ENCODE measurements at places on chromosomes 3 and 15.

- DNase-seq, result no peak
These were observed 28.6 kb downstream of the KCNAB1 start for GRCh38 chr3:156148946-156149381.

- no peak for DNase-seq
These were observed 255.6 kb downstream of the ZNF621 start for GRCh38 chr3:40780291-40780924.

- no peak for DNase-seq
These were observed 78.9 kb upstream of the TTC14 start for GRCh38 chr3:180523040-180523439.

DNA sequence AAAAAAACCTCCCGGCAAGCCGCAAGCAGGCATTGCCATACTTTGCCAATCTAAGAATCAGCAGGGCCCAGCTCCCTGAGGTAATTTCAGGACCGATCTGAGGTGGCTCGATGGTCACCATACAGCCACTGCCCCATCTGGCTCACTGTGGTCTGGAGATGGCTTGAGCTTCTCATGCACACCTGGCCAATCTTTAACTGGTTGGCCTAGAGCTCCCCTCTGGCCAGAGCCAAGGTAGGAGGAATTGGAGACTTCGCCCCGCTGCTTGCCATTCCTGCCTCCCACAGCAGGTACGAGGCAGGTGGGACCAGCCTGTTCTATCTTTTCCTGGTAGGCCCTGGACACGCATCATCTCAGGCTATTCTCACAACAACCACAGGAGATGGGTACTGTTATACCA is 10.1 kb downstream of the CYP1A2 start:
- DNase-seq, result no peak

- no peak for DNase-seq
These were observed 129.5 kb downstream of the TFDP2 start for GRCh38 chr3:142019794-142020320.

GRCh38 chr3:86914670-86915069 is 76.3 kb downstream of the VGLL3 start:
- no peak for DNase-seq

DNA sequence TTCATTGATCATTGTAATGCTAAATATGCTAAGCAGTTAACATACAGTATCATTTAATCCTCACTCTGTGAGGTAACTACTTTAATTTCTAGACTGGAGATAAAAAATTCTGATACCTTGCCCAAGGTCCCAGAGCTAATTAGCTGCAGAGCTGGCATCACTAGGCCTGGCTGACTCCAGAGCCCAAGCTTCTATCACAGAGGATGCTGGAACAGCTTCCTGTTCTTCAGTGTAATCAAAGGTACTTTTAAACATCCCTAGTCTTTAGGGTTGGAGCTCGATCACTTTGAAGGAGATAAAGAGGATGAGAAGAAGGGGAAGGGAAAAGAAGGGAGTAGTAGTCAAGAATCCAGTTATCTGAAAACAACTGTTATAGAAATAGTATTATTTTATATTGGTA is 37.1 kb upstream of the BOC start:
- no peak for DNase-seq

DNA sequence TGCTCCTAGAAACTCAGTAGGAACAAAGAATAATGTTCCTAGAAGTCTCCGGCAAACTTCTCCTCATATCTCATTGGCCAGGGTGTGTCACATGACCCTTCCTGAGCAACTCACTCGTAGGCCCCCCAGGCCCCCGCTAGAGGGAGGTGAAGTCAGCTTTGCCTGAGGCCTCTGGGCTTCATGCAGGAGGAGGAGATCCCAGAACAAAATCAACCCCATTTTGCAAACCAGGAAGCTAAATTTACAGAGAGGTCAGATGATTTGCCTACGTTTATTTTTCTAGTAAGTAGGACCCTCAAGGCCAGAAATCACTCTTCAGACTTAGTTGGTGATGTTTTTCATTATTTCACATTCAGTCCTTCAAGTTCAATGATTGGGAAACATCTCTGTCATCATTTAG is 99.1 kb downstream of the SSR3 start:
- no peak for DNase-seq

DNA sequence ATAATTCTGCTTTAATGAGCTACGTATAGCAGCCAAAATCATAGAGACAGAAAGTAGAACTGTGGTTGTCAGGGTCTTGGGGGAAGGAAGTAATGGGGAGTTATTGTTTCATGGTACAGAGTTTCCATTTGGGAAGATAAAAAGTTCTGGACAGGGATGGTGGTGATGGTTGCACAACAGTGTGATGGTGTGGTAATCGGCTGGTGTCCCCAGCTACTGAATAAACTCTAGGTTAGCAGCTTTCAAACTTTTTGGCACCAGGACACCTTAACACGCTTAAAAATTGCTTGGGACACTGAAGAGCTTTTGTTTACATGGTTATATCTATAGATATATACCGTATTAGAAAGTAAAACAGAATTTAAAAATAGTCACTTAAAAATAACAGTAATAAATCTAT is 166.0 kb downstream of the NEK11 start:
- no peak for DNase-seq

DNA sequence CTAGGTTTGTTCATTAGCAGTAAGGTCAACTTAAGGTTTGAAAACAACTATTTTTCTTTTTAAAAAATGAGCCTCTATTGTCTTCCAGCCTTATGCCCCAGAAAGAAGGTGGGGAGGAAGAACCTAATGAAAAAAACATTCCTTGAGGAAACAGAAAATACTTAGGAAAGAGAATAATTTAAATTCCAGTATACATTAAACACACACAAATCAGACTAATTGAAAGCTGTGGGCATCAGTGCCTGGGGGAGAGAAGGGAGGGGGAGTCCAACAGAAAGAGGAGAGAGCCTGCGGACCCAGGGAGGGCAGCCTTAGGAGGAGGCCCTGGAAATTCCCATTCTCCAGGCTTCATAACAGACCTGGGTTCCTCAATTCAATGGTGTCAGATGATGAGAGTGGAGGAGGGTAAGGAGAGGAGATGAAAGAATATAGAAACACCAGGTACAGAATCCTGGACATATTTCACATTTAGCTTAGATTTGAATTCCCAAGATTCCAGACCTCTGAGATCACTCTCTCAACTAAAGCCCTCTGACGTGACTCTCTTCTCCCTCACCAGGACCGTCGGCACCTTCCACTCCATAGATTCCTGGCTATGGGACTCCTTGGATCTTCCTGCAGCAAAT is 320.5 kb upstream of the UMPS start:
- DNase-seq, result no peak

DNA sequence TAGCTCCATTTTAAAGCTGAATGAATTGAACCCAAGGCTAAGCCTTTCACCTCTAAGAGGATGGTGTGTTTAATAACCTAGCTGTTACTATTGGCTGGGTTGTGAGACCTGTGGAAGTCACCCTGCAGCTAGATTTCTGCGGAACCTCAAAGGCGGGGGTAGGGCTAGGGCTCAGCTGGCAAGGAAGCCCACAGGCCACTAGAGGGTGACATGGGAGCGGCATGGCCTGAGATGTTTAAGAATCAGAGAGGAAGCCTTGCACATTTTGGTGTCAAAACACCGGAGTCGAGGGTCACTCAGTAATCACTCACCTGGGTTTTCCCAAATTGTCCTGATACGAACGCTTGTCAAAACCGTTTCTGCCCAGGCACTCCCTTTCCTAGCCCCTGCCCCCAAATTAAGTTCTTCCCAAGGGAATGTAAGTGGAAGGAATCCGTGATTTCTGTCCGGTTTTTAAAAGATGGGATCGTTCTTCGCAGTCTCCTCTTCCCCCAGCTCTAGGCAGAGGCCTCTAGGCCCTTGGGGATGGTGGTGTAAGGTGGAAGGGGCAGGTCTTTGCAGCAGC is 3.8 kb upstream of the ACAD9 start:
- peak; percentile 52 for DNase-seq

DNA sequence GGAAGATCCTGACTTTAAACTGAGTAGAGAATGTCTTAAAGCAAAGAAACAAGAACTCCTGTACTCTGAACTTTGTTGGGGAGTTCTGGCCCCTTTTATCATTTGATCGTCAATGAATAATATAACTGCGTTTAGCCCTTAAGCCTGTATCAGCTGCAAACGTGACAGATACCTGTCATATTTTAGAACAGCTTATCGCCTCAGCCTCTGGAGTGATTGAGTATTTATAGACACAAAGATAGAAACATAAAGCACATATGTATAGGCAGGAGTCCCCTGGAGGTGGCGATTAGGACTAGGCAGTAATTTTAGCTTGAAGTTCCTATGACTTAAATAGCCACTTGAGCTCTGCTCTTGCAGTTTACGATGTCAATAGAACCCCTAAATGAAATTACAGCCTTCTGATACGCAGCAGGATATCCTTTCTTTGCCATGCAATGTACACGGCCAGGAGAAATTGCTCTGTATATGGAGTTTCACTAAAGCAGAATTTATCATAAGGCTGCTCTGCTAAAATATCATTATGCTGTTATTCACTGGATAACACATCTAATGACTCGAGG is 321.8 kb downstream of the TIGIT start:
- no peak for DNase-seq

GRCh38 chr3:146968204-146968651 is 363.1 kb upstream of the PLSCR5 start:
- no peak for DNase-seq

- no peak for DNase-seq
These were observed 793.0 kb downstream of the MCTP2 start for GRCh38 chr15:95024351-95024750.

DNA sequence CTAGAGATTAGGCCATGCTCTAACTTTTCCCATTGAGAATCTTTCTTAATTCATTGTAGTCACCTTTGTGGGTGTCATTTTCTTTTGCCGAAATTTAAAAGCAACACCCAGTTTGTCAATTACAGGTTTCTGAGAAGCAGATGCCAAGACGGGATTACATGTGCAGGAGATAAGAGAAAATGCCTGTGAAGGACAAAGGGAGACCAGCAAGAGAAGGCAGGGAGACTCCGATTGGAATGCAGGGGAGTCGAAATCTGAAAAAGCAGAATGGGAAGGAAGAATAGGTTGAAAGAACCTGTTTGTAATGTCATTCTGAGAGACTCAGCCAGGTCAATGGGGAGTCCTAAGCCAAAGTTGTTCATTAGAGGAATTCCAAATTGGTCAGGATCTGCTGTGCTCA is 3.6 kb upstream of the DPH6 start:
- DNase-seq, result no peak

DNA sequence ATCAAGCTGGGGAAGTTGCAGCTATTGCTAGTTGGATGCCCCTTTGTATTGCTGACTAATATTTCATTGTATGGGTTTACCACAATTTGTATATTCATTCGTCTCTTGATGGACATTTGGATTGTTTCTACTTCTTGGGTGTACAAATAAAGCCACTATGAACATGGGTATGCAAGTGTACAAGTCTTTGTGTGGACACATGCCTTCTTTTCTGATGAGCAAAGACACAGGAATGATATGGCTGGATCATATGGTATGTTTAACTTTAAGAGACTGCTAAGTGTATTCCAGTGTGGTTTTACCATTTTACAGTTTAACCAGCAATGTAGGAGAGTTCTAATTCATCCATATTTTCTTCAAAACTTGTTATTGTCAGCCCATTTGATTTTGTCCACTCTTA is 32.2 kb downstream of the NECTIN3 start:
- DNase-seq, result no peak

DNA sequence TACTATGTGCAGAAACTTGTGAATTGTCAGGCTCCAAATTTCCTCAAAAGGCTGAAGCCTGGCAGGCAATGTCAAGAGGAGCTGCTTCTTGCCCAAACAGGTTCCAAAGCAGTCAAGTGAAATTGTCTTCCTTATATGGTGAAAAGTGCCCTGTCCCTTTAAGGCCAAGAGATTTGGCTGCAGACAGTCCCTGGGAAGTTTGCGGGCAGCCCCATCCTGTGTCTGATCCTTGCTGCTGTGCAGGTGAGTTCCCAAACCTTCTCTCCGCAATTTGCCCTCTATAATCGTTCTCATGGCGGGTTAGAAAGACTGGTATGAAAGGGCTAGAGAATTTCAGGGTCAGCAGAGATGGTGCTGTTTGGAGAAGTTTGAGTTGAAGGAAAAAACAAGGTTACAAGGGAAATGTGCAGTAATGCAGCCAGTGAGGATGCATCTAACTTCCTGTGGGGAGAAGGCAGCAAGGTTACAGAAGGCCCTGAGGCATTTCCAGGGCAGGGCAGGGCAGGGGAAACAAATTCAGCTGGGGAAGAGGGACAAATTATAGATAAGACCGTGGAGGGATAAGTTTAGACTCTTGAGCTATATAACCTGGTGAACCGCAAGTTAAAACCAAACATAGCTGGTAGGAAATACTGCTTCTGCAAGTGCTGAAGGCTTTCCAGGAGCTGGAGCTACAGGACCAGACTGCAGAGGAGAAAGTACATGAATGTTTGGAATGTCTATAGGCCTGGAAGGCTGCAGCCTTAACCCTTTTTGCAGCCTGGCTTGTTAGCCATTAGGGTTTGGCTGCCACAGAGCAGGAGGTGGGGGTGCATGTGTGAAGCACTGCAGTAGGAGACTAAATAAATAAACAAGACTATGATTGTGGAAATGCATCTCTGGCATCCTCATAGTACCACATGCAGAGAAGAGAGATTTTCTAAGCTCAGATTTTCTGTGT is 256.2 kb upstream of the IL12A start:
- no peak for DNase-seq

GRCh38 chr15:51046799-51047449 is 47.8 kb downstream of the TNFAIP8L3 start:
- DNase-seq, result no peak

GRCh38 chr3:188507244-188507720 is 353.3 kb downstream of the LPP start:
- no peak for DNase-seq

DNA sequence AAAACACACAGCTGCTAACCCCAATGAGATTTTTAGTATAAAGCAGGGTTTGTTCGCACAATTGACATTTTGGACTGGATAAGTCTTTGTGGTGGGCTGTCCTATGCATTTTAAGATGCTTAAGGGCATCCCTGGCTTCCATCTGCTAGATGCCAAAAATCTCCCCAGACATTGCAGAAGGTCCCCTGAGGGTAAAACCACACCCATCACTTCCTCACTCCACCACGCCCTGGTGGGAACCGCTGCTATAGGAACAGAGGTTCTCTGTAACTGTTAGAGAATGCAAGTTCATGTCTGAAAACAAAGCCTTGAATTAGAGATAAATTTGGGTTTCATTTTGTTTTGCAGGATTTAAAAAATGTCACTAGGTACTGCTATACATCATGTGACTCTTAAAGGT is 67.7 kb downstream of the ARHGEF26 start:
- no peak for DNase-seq

DNA sequence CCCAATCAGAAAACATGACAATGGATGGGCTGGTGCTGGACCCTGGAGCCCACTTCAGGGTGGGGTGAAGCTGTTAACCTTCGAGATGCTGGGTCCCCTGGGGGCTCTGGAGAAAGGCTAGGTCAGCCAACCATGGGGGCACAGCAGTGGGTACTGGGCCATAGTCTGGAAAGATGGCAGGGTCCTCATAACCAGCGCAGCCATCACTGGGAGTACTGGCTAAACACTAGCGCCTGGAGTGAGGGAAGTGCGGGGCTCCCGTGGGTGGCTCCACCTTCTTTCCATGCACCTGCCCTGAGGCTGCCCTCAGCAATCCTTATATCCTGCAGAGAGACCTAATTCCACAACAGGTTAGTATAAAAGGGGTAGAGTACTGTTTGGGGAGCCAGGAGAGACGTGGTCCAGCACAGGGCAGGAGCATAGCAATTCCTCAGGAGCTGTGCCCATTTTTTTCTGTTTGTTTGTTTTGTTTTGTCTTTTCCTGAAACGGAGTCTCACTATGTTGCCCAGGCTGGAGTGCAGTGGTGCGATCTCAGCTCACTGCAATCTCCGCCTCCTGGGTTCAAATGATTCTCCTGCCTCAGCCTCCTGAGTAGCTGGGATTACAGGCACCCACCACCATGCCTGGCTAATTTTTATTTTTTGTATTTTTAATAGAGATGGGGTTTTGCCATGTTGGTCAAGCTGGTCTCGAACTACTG is 122.6 kb upstream of the MEF2A start:
- DNase-seq, result no peak

GRCh38 chr15:101308604-101309435 is 13.8 kb upstream of the SNRPA1 start:
- no peak for DNase-seq

All from activated T-helper 2 cell treated with anti-CD3 and anti-CD28 coated beads, Interferon-gamma antibody, Interleukin-2, Interleukin-4, amounts not matched to agents 10 μg/mL and 5 μg/mL and 100 μg/mL, durations not matched to agents 14 hours and 24 hours and 36 hours (primary cell).